ENCODE measurements at places on chromosomes 12 and 14.

DNA sequence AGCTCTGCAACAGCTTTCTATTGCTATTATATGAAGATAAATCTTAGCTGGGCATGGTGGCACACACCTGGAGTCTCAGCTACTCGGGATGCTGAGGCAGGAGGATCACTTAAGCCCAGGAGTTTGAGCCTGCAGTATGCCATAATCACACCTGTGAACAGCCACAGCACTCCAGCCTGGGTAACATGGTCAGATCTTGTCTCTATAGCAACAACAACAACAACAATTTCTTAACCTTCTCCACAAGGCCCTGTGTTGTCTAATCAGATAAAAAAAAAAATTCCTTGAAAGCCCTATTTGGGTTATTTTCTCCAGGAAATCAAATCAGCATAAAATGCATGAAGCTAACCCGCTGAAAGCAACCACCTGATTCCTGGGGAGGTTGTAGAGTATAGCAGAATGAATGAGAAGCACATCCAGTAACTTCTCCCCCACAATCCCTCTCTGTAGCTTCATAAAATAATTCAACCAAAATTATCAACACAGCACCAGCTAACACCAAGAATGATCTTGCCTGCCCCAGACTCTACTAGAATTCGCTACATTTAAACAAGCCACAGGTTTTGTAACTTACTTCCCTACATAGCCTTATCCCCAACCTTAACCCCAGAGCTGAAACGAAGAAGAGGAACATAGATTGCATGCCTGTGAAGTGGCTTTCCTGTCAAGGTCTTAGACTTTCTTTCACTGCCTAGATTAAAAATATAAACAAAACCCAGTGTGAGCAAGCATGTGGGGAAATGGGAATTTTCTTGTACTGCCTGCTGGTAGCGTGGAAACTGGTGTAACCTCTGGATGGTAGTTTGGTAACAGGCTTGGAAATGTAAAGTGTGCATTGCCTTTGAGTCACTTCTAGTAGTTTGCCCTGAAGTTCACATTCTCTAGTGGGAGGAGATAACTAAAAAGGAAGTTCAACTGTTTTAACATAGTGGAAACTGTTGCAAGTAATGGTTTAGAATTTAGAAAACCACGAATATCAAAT lies 6.0 kb upstream of the STK38L start:
- DNase-seq: no peak

- DNase-seq: no peak
Measured at GRCh38 chr12:100391856-100392255, 35.0 kb downstream of the SLC17A8 start.

DNA sequence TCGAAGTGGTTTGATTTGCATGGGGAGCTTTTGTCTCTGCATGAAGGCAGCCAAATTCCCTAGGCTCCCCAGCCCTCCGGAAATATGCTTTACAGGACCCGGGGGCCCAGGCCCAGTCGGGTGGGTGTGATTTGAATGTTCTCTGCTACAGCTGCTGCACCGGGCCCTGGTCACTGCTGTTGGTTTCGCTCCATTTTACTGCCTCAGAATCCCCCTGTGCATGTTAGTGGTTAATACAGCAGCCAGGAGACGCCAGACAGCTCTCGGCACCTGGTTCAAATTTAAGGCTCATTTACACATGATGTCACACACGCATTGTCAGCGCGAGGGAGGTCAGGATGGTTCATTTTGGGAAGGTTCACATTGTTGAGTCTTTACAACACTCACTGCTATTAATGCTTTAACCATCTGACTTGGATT lies 99.6 kb downstream of the SLC38A6 start:
- no peak for DNase-seq

DNA sequence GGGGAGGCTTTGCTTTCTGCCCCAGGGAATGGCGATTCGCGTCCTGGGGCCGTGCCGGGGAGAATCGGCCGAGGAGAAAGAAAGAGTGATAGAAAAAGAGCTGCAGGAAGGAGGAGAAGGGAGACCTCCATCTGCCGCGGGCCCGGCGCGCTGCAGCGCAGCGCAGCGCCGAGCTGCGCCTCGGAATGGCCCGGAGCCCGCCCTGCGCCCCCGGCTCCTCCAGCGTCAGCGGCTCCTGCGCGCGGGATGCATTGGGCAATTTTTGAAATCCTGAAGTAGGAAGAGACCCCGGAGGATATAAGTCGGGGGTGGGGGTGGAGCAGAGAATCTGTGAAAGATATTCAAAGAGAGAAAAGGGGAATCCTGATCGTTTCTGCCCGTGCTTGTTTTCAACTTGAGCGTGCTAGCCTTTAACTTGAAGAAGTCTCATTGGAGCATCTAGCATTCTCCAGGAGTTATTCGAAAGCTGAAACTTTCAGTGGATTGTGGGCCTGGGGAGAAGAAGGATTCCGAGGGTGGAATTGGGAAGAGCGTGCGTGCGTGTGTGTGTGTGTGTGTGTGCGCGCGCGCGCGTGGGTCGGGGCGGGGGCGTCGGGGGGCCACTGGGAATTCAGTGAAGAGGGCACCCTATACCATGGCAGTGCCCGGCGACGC lies 441 bp downstream of the PDE3A start:
- no peak for DNase-seq

- DNase-seq: no peak
Measured at GRCh38 chr14:74531467-74531866, 37.9 kb downstream of the ISCA2 start.

DNA sequence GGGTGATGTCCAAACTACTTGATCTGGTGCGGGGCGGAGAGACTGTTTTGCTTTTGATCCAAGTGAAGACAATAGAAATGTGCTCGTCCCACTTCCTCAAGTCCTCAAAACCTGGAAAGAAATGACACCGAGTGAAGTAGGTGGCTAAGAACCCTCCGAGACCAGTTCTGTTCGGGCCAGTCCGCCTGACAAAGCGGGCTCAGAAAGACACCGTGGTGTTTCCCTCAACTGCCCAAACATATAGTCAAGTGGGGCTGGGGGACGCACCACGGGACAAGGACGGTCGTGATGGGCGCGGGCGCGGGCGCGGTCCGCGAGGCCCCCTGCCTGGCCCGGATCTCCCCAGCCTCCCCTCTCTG lies 1.6 kb downstream of the PHLDA1 start:
- DNase-seq: no peak

- no peak for DNase-seq
Measured at GRCh38 chr12:77795699-77796098, 35.0 kb upstream of the NAV3 start.

GRCh38 chr14:43539210-43539609 lies 967.9 kb downstream of the FSCB start:
- DNase-seq: no peak

GRCh38 chr14:96058576-96059200 lies 19.5 kb downstream of the C14orf132 start:
- DNase-seq: no peak

DNA sequence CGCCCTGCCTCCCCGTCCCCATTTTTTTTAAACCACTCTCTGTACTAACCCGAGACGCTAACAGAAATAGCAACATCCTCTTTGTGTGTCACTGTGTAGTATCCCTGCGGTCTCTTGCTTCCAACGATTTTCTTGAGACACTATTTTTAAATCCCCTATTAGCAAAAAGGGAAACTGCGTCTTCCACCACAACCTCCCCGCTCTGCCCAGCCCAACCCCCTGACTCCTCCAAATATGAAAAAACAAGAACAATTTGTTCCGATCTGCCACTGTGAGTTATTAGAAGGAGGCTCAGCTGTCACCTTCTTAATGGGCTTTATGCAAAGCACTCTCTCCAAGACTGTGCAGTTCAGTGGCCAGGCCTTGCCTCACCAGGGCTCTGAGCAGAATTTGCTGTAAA lies 76.3 kb downstream of the MAP1LC3B2 start:
- DNase-seq: no peak

GRCh38 chr14:78023112-78023511 lies 147.1 kb upstream of the NRXN3 start:
- no peak for DNase-seq

DNA sequence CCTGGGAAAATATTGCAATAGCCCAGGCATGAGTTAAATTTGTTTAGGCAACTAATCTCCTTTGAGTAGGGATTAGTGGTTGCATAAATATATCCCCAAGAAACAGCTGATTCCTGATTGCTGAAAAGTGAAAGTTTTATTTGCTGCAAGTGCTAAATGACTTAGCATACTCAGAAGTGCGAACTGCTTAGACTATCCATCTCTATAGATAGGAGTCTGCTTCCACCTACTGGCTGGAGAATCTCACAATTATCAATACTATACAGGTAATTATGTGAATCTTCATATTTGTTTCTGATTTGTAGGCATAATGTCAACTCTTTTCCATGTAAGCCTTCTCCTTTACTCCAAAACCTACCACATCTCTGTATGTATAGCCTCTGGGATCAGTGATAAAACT lies 12.0 kb upstream of the SLCO1B3 start:
- no peak for DNase-seq

DNA sequence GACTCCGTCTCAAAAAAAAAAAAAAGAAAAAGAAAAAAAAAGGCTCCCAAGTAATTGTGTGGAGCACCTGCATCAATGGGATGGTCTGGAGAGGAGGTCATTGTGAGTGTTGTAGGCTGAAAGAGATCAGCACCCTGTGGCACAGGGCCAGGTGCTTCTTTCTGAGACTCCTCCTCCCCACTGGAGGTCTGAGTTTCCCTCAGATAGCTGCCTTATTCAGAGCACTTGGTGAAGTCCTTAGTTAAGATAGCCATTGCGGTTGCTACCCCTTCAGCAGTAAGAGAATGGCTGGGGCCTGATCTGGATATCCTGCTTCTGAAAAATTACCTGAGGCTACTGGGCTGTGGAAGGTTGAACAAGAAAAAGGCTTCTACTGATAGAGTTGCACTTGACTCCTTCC lies 69.8 kb downstream of the ANO6 start:
- DNase-seq: no peak

- DNase-seq: no peak
Measured at GRCh38 chr12:6459004-6459337, 7.1 kb downstream of the TAPBPL start.

DNA sequence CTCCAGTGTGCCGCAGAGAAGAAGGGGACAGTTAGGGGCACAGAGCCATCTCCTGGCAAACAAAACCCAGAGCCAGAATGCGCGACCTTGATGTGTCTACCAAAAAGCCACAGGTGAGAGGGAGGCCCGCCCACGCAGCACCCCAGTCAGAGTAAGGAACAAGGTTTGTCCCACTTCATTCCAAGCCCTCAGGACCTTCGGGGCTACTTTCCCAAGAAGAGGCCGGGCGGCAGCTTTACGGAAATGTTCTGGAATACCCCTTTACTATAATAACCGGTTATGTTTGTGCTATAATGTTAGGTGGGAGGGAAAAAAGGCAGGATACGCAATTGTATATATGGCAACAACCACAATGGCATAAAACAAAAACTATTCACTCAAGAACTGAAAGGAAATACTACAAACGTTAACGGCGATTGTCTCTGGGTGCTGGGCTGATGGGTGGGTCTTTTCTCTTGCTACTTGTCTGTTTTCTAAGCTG lies 12.3 kb downstream of the CCDC88C start:
- peak; percentile 41 for DNase-seq

- no peak for DNase-seq
Measured at GRCh38 chr12:7006639-7007038, 11.6 kb downstream of the LPCAT3 start.

DNA sequence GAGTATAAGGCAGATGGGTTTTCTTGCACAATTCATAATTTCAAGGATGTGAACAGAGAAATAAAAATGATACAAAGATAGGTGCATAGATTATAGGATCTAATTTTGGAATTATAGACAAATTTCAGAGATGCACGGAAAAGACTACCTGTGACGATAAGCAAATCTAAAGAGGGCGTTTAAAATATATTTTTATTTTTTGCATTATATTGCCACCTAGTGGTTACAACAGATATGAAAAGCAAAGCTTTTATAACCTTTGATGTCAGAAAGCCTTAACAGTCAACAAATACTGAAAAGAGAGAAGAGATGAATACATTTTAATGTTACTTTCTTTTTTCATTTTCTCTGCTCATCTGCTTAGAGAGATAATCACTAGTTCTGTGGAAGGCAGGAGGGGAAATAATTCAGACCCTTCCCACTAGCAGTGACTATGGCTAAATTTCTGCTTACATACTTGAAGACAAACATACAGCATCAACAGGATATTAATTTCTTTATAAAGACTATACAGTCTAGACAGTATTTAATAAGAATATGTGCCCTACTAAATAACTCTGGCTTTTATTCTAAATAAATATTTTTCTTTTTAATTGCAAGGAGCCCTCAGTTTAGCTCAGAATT lies 46.3 kb downstream of the NTS start:
- DNase-seq: no peak

- DNase-seq: no peak
Measured at GRCh38 chr12:31999692-32000091, 40.5 kb downstream of the RESF1 start.

GRCh38 chr12:94994312-94994711 lies 9.2 kb downstream of the NDUFA12 start:
- no peak for DNase-seq

- no peak for DNase-seq
Measured at GRCh38 chr14:72745991-72746980, 147.6 kb downstream of the DPF3 start.

GRCh38 chr14:23929822-23930294 lies 23.7 kb upstream of the DHRS4 start:
- DNase-seq: peak; percentile 68

DNA sequence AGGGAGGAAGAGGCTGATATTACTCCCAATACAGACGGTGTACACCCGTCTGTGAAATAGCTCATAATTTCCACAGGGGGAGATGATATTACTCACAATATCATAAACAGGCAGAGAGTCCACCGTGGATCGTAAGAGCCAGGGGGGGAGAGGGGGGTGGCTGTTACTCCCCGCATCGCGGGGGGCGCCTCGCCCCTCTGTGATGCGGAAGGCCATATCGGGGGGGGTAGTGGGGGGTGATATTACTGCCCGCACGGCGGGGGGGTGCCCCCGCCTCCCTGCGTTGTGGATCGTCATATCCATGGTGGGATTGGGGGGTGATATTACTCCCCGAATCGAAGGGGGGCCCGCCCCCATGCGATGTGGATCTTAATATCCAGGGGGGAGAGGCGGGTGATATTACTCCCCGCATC lies 91.9 kb downstream of the FRMD6 start:
- no peak for DNase-seq

DNA sequence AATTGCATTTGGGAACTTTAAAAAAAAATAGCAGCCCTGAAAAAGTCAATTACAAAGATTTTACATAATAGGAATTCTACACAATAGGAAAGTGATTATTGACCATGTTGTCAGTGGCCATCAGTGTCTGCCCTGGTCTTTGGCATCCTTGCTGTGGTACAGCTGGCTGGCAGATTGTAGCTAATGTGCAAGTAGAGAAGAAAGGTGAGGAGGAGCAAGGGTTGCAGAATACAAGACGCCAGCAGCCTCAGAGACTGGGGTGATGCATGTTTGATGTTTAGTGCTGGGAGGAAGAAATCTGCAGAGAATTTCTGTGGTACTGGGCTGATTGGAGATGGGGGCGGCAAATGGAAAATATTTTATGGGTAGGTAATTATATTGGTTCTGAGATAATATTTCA lies 322.9 kb downstream of the TMEM117 start:
- DNase-seq: no peak

Measured in activated T-helper 1 cell treated with Interleukin-2 at 50 U/mL for 16 hours (primary cell).